ENCODE measurements at places on chromosomes 3 and 15.

- DNase-seq = no peak
These were observed 140.4 kb upstream of the ABI3BP start for GRCh38 chr3:101133652-101134051.

DNA sequence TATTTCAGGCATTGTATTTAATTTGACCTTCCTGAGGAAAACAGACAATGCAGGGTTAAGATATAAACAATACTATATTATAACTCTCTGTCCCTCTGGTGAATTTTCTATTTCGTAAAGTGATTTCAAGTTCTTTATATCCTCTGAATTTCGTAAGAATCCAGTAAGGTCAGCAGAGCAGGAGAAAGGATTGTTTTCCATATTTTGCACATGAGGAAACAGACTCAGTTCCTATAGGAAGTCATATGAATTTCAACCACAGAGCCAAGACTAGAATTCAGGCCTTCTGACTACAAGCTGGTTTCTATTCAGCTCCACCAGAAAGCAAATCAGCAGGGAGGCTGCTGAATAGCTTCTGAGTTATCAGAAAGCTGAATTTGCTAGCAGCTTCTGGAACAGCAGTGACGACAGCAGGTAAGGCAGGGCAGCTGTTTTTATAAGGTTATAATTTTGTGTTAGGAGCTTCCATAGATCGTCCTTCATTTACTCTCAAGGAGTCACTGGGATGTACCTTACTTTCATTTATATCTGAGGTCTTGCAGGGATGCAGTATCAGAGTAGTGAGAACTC lies 11.1 kb upstream of the PLAAT1 start:
- DNase-seq = peak; percentile 13

- peak; percentile 43 for DNase-seq
These were observed 111.4 kb downstream of the DLG1 start for GRCh38 chr3:197186887-197187588.

DNA sequence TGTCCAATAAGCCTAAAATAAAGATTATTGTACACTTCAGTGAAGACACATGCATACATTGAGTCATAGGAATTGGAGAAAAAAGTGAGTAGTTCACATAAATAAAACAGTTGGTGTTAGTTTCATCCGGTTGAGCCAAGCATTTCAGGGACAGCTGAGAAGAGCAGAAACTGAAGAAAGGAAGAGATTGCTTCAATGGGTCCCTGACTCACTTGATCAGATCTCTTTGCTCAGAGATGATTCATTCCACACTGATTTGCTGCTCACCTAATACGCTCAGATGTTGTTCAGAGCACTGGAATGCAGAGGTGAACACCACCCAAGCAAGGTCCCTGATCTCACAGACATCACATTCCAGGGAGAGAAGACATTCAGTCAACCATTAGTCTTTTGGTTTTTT lies 93.7 kb downstream of the RAD18 start:
- no peak for DNase-seq

DNA sequence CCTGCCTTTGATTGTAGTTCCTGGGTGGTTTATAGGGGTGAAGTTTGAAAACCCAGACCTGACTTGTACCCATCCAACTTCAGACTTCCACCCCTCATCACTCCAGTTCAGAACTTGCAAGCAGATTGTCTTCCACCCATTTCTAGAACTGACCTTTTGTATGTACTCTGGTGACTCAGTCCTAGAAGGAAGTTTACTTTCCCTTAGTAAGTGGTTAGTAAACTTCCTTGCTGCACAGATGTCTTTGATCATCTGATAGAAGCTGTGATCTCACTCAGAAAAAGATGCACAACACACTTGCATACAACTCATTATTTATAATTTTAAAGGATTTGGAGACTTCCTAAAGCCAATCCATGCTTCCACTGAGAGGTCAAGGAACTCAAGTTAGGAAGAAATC lies 368.0 kb downstream of the MFSD1 start:
- no peak for DNase-seq

DNA sequence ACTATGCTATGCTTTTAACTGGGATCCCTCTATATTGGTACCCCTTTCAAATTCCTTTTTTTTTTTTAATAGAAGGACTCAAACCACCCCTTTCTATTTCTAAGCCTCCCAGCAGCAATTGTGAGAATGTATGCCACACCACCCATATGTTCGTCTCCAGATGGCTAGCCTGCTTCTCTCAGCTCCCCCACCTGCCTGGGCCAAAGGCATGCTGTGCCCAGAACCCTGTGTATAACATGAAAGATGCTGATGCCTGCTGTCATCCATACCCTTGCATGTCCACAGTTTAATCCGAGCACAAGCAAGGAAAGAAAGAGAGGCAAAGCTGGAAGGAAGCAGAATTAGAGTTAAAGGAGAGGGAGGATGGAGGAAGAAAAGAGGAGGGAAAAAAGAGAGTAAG lies 159.5 kb upstream of the CNTN6 start:
- DNase-seq = no peak

DNA sequence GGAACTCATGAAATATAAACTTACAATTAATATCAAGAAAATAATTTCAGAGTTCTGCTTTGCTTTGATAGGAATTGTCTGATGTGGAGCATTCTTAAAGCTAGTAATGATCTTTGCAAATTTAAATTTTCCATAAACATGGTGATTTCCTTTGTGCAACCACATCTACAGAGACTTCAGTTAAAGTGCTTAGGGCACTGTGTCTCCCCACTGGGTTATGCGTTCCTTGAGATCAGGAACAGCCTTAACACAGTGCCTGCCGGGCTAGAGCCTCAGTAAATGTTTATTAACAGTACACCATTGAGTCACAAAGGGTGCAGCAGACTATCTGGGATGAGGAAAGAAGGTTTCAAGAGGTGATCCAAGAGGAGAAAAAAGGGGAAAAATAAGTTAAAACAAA lies 108.1 kb upstream of the CCNL1 start:
- DNase-seq = no peak

GRCh38 chr3:187995043-187995400 lies 158.9 kb upstream of the LPP start:
- no peak for DNase-seq

- DNase-seq = no peak
These were observed 659.3 kb downstream of the NAALADL2 start for GRCh38 chr3:175518459-175518858.

DNA sequence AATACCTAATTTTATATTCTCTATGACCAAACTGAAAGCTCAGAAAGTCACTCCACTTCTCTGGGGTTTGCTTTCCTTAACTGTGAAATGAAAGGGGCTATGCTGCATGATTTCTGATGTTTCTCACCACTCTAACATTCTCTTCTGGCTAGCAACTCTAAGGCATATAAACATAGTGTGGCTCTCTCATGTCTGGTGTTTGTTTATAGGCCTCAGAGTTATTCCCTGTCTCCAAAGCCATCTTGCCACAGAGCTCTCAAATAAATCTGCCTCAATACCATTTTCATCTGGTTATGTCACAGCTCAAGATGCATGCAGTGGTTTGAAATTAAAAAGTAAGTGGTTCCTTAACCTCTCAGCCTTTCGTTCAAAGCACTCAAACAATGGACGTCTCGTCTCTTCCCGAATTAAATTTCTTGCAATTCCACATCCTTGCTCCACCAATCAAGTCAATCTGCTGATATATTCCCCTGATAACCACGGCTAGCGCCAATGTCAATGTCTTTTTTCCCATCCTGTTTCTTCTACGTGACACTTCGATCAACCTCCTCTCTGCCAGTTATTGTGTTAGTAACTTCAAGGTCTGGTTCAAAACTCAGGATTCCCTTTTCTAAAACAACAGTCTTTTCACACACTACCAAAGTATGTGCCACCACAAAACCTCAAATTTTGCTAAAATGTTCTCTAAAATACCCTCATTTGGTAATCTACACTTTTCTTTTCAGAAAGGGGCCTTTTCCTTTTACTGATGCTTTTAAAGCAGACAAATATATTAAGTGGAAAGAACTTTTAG lies 16.0 kb downstream of the TOMM70 start:
- DNase-seq = no peak

- DNase-seq = no peak
These were observed 268.7 kb downstream of the EDEM1 start for GRCh38 chr3:5456199-5456598.

GRCh38 chr15:52728899-52729298 lies 49.7 kb upstream of the ATOSA start:
- no peak for DNase-seq

- DNase-seq = peak; percentile 64
These were observed 51.6 kb upstream of the HACD2 start for GRCh38 chr3:123636431-123636841.

GRCh38 chr3:34570916-34571705 lies 772.7 kb downstream of the PDCD6IP start:
- DNase-seq = no peak

DNA sequence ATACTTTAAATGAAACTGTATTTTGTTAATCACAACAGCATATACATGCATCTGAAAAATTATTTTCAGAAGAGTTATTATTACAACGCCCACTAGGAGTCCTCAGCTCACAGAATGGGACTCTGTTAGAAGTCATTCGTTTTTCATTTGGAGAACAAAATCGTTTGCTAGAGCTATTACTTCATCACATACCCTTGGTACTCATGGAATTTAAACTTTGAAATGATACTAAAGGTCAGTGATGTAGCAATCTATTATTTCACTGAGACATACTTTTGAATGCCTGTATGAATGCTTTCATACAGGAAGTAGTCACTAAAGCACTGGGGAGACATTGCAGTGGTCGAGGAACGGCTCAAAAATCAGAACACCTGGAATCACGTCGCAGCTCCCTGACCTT lies 198.1 kb downstream of the MBNL1 start:
- no peak for DNase-seq

- no peak for DNase-seq
These were observed 59.9 kb downstream of the LRRFIP2 start for GRCh38 chr3:37114251-37115145.

DNA sequence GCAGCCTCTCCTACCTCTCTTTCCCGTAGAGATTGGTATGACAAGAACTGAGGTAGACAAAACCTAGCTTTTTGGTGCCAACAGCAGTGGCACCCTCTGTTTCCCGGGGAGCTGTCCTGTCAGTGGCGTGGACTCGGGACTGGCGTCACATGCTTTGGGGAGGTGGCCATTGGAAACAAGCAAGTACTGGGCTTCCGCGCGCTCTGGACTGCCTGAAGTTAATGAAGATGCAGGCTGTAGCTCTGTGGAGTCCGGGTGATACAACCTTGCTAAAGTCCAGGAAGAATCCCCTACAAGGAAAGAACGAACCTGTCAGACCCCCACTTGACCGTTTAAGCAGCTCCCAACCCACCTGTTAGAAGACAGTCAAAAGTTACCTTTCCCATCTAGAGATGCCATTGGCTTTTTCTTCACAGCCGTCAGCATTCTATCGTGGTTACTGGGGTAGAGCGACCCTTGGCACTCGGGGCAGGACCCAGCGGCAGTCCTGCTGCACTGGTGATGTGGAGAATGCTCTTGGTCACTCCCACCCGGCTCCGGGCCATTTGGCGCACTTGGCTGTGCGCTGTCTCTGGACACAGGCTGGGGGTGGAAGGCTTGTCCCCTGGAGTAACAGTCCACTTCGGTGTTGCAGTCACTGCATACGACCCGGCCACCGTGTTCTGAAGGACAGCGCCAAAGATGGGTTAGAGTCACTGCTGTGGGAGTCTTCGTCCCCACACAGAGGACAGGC lies 120.5 kb downstream of the LRIG1 start:
- no peak for DNase-seq

- no peak for DNase-seq
These were observed 56.1 kb upstream of the RNF7 start for GRCh38 chr3:141682007-141682406.

DNA sequence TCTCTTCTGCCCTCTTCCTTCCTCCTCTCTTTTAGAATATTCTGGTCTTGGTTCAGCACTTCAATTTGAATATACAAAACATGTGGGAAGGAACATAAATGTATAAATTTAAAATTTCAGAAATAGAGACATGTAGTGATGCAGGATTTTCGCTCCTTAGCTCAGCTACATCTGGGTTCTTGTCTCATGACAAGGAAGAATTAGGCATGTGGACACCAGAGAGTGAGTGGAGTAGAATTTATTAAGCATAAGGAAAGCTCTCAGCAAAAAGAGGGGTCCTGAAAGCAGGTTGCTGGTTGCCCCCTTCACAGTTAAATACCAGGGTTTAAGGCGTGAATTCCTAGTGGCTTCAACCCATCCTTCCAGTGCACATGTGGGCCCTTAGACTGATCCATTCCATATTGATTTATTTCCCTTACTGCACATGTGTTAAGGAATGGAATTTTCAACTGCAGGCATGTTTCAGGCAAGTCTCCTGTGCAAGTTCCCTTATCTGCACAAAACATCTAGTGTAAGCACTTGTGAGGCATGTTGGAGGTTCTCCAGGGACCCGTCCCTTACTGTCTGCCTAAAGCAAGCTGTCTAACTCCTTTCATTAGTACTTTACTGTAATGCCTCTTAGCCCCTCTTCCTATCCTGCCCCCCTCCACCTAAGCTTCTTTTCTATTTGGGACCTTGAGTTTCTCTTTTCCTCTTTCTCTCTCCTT lies 133.2 kb upstream of the STRIT1 start:
- no peak for DNase-seq

DNA sequence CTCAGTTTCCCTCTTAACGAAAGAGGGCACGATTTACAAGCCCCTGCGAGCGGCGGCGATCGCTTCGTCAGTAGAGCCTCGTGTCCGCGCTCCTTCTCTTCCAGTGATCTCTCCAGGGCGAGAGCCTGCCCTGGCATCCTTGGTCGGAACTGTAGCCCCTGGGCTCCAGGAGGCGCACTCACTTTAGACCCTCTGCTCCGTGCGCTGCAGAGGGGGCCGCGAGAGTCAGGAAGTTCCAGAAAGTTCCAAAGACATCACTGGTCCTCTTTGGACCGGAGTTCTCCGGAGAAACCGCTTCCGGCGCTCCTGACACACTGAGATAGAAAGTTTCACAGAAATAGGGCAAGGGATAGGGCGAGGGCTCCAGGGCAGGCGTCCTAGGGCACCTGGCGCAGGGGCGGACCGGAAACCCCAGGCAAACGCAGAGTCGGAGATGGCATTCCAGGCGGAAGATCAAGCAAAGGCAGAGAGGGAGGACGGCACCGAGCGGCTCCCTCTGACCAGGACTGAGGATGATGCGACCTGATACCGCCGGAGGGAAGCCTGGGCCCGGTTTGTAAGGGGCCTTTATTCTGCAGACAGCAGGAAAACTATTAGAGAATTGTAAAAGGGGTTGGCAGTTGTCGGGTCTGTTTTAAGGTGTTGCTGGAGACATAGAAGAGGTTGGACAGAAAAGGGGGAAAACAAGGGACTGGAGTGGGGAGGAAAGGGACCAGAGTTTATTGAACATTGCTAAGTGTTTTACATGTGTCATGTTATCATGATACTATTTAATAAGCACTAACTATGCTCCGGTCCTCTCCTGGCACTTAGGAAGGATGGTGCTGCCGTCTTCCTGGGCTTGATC lies 1.3 kb upstream of the CPEB1 start:
- no peak for DNase-seq
